ENCODE measurements at places on chromosomes 6 and 20.

- no peak for DNase-seq
Measured at GRCh38 chr6:35033683-35034082, 107.5 kb downstream of the TCP11 start.

GRCh38 chr6:24949020-24949569, 13.3 kb upstream of the RIPOR2 start:
- no peak for DNase-seq

DNA sequence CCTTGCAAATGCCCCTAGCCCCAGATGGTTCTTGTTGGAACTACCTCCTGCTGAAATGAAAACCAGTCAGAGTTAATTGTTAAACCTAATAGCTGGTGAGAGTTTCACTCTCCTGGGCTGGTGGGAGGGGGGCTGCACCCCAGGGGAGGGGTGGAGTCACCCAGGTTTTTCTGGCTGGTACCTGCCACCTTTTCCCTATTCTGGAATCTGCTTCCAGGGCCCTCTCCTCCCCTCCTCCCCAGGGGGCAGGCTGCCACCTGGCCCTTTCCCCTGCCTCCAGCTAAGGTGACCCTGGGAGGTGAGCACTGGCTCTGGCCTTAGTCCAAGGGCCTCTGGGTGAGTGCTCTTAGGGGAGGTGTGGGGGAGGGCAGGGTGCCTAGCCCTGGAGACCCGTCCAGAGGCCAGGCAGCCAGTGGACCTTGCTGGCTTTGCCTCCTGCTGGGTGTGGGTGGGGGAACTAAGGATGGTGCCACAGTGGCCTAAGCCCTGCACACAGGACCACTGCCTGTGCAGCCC, 48.8 kb upstream of the EPB41L1 start:
- no peak for DNase-seq

GRCh38 chr6:141174932-141175331, 957.8 kb upstream of the GJE1 start:
- no peak for DNase-seq

DNA sequence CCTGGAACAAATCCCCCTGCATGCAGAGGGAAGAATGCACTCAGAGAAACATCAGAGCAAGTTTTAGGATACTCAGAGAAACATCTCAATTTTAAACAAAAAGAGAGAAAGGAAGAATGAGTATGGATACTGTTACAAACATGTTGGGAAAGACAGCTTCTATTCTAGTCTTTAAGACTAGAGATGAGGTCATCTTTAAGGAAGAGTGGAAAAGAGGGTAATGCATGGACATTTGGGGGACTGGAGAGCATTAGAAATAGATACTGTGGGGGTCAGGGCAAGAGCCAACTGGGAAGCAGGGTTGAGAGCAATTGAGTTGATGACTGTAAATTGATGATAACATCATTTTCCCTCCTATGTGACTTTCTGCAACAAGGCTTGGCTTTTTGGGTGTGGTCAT, 431.2 kb downstream of the CDH26 start:
- no peak for DNase-seq

GRCh38 chr6:3388786-3389185, 68.1 kb downstream of the SLC22A23 start:
- DNase-seq: no peak

- DNase-seq: no peak
Measured at GRCh38 chr6:96246563-96246962, 230.8 kb downstream of the FUT9 start.

DNA sequence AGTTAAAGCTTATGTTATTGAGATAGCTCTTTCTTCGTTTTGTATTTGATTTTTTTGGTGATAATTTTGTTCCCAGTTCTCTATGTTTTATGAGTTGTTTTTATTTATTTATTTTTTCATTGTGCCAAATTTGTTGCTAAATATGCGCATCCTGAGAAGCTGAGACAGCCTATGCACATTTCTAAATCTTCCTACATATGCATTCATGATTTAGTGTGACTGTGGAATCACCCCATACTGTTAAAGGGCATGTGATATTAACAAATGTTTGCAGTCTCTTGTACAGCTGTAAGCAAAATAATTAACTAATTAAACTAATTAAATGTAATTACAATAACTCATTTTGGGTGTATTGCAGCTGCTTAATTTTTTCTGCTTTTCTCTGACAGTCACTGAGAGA, 10.4 kb downstream of the TFAP2B start:
- no peak for DNase-seq

GRCh38 chr6:168342636-168343035, 23.1 kb upstream of the DACT2 start:
- DNase-seq: no peak

- DNase-seq: no peak
Measured at GRCh38 chr6:135329851-135330803, 149.0 kb downstream of the MYB start.

- no peak for DNase-seq
Measured at GRCh38 chr6:7419065-7419464, 29.5 kb downstream of the RIOK1 start.

DNA sequence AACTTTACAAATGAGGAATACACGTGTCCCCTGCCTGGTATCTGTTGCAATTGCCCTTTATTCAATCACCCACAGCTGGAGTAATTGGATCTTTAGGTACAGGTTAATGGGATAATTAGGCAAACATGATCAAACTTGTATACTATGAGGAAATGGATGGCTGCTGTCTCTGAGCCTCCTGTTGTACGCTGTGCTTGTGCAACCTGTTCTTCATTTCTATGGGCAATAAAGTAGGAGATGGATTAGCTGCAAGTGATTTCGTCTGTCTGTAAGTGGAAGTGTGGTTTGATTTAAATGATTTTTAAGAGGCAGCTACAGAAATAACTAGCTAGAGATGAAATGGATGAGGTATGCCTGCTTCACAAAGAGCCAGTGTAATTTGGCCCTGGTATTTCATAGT, 474.1 kb downstream of the RNF144B start:
- no peak for DNase-seq

GRCh38 chr6:13038741-13039190, 289.6 kb downstream of the TBC1D7 start:
- DNase-seq: no peak

- DNase-seq: no peak
Measured at GRCh38 chr20:8782804-8783203, 286.1 kb upstream of the PLCB4 start.

GRCh38 chr6:47424436-47424836, 53.2 kb upstream of the CD2AP start:
- DNase-seq: no peak

DNA sequence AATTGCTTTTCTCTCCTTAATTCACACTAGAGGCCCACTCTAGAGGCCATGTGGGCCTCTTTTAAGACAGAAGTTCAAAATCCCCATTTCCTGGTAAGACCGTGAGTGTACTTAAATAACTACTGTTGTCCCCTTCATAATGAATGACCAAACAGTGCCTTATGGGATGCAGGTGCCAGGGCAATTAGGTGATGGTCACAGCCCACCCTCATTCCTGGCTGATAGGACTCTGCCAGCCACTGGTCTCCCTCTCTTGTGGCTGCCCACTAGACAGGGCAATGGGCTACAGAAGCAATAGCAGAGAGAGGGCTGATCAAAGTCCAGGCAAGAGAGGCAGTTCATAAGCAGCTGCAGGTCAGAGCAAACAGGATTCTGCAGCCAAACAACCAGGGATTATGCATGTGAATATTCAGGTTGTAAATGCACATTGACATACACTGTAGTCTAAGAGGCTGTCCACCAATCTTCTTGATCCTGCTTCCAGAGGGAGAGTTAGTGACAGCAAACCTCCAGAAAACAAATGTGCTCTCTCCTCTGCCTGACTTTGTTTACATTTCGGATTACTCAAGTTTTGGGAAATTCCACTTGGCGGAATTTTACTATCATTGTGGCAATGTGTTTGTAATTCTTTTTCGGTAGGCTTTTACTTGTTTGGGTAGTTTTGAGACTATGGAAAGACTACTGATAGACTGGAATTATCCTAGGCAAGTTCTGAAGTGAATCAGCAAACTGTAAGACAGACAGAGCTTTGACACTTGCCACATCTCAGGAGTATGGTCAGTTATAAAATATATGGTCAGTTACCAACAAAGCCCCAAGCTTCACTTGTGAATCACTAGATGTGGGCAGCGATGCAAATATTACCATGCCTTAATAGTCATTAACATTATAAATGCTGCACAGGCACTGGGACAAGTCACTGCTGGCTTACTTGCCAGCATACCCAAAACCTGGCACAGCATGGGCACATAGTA, 12.8 kb downstream of the PTPRK start:
- DNase-seq: no peak

- DNase-seq: no peak
Measured at GRCh38 chr6:149118737-149119653, 198.5 kb upstream of the TAB2 start.

DNA sequence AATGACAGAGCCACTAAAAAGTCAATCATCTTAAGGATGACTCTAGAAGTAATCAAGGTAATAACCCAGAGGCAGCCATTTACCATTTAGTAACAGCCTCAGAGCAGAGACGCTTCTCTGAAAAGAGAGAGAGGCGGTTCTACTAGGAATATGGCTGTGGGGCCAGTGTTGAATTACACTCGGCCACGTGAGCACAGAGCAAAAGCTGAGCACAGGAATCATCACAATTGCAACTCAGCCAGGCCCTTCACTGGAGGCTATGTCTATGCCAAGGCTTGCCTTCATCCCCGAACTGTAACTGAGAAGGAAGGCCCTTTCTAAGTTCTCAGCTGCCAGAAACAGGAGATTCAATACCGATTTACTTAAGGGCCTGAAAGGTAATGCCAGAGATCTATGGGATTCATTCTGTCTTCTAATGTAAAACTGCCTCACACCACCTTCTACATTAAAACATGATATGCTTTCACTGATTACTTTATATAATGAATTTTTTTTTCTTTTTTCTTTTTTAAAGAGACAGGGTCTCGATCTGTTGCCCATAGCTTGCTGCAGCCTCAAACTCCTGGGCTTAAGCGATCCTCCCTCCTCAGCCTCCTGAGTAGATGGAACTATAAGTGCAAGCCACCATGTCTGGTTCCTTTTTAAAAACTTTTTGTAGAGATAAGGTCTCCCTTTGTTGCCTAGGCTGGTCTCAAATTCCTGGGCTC, 67.6 kb downstream of the NUDT3 start:
- no peak for DNase-seq

DNA sequence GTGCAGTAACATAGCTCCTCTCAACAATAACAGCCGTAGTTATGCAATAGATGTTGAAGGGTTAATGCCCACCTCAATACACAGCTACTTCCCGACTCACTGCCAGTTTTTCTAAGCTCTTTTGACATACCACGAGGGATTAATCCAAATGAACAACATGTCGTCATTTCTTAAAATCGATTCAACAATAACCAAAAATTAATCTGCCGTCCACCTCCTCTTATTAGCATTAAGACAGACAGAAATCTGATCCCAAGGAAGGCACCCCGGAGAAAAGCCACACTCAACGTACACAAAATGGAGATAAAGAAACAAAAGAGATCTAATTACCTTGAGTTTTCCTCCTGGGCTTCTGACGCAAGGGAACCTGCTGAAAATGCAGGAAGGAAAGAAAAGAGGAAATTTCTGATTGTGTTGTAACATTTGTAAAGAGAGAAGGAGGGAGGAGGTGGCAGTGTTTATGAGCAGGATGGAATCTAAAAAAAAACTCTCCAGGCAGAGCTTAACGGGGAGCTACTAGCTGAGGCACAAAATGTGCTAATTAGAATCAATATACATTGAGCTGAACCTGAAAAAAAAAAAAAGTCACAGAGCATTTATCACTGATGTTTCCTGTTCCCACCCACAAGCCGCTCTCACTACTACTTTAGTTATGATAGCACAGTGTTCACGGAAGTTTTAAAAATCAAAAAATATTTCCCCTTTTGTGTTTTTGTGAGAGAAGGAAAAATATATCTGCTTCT, 109.3 kb downstream of the IPCEF1 start:
- DNase-seq: no peak

DNA sequence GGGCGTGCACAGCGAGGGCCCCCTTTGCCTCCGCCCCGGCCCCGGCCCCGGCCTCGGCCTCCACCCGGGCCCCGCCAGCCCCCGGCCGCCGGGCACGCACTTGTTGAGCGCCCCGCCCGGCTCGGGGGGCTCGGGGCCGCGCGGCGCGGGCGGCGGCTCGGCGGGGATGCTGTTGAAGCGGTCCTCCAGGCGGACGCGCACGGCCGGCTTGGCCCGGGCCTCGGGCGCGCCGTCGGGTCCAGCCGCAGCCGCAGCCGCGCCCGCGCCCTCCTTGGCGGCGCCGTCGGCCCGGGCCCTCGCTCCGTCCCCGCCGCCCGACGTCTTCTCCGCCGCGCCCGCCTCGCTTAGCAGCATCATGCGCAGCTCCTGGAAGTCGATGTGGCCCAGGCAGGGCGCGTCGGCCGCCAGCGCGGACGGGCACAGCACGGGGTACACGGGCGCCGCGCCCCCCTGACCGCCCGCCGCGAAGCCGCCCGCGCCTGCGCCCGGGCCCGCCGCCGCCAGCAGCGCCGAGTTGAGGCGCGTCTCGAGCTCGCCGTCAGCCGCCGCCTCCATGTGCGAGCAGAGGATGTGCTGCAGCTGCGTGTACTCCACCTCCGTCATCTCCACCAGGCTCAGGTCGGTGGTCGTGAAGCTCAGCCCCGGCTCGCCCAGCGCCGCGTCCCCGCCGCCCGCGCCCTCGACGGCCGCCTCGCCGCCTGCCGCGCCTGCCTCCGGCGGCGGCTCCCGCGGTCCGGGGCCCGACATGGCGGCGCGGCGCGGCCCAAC, 514 bp downstream of the TCFL5 start:
- no peak for DNase-seq

- DNase-seq: no peak
Measured at GRCh38 chr6:166653639-166653941, 26.5 kb upstream of the RPS6KA2 start.

- peak; percentile 28 for DNase-seq
Measured at GRCh38 chr6:21634582-21634981, 41.0 kb downstream of the SOX4 start.

- no peak for DNase-seq
Measured at GRCh38 chr6:37566111-37566949, 66.6 kb upstream of the CCDC167 start.

GRCh38 chr6:169959136-169960002, 207.9 kb downstream of the ERMARD start:
- DNase-seq: peak; percentile 61

DNA sequence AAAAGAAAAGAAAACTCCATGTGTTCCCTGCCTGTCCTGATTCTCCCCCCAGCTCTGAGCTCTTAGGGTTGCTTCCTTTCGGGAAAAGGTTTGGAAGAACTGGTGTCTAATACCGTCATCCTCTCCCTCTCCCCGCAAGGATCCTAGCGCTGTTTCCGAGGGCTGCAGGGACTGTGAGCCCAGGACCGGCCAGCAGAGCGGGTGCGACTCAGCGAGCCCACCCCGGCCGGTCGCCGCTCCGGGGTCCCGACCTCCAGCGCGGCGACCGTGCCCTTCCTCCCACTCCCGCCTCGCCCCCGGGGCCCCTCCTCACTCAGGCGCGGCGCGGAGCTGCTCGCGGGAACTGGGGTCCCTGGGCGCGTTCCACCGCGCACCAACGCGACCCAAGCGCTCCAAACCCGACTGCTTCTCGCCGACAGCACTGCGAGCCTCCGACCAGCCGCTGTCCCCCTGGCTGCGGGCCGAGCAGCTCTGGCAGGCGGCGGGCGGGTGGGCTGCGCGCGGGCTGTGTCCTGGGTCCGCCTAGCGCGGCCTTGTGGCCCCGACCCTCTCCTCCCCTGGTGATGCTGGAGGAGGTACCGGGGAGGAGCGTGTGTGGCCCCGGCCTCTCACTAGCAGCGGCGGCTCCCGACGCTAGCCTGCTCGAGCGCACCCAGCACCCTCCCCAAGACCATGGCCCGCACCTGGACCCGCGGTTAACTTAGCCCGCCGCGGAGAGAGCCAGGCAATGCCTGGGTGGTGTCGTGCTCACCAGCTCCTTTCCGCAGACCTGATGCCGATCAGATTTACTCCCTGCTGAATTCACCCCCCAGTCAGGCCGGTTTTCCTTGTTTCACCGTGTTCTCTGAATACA, at the start of gene PLA2G7:
Gene PLA2G7, minus strand, starts transcription at position 509 of the 853 bp plus-strand sequence. CDS start 12,484 bp downstream, outside the sequence.
- no peak for DNase-seq

Measured in keratinocyte (primary cell).